ENCODE measurements at places on chromosomes 7 and 10.

DNA sequence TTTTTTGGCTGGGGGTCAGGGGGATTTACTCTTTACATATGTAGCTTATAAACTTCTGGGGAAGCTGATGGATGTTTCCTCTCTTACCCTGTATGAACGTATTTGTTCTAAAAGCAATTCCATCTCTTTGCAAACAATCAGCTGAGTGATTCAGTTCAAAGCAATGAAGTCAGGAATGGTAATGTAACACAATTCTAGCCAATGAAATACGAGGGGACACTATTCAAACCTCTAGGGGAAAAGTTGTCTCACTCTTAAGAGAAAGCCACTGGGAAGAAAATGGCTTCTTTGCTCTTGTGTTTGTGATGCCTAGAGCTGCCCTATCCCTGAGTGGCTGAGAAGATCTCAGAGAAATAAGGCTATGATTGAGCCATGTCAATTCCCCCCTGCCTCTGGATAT is 134.8 kb upstream of the SEMA3C start:
- DNase-seq, result no peak

GRCh38 chr7:77184463-77184862 is 15.2 kb downstream of the FGL2 start:
- no peak for DNase-seq

DNA sequence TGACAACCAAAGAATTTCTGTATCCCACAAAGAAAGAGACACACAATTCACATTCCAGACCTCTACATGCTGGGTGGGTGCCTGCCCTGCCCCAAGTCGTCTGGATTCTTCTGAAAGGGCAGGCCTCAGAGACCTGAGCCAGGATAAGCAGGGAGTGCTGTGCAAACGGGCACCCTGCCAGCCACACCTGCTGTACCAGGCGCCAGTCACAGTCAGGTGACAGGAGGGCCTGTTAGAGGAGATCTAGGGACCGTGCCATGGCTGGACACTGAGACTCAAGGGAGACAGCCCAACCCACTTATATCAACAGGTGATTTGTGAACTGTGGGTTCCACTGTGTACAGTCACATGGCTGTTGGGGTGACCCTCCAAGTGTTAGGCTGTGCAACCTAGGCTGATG is 103.1 kb upstream of the AFAP1L2 start:
- no peak for DNase-seq

GRCh38 chr7:158010961-158011693 is 576.5 kb downstream of the PTPRN2 start:
- DNase-seq, result no peak

- DNase-seq, result no peak
Observed at GRCh38 chr10:23918090-23918723, 290.7 kb upstream of the KIAA1217 start.

- no peak for DNase-seq
Observed at GRCh38 chr7:51263631-51264484, 52.8 kb downstream of the COBL start.

GRCh38 chr7:31892099-31892829 is 177.9 kb downstream of the PDE1C start:
- DNase-seq, result no peak

GRCh38 chr10:51744235-51745000 is 45.0 kb upstream of the CSTF2T start:
- DNase-seq, result no peak

GRCh38 chr7:44671069-44671468 is 64.6 kb downstream of the OGDH start:
- DNase-seq, result no peak

DNA sequence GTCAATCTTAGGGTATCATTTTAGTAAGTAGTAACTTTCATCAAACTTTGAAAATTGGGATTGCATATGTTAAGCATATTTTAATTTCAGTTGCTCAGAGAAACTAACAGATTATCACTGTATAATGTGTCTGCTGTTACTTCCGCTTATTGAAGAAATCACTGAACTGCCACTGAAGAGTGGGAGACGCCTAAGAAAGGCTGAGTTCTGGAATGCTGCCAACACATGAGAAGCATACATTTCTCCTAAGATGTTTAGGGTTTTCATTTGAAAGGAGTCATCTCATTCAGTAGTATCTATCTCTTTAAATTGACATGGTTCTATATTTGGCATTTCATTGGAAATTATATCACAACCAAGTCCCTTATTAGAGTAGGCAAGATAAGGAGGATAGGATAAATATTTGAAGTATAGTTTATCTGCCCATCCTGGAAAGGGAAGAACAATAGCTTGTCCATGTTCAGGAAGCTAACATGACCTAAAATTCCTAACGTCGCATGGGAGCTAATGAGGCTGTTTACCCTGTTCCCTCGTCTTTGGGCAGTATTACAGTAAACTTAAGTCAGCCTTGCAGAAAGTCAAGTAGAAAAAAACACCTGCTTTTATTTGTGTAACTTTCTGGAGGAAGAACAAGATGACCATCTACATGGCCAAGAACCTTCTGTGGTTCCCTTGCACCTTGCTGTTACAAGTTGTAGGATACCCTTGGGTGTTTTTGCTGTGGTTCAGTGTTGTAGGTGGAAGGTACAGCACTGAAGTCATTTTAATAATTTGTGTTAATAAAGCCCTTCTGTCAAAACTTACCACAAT is 67.3 kb downstream of the NHLRC2 start:
- DNase-seq, result no peak
